GM13977 (cell line): ENCODE measurements at places on chromosomes 1 and 21.

GRCh38 chr1:11507309-11507708, 28.4 kb downstream of the DISP3 start:
- no peak for DNase-seq

- DNase-seq, result no peak
Measured at GRCh38 chr1:4565801-4566449, 88.5 kb upstream of the AJAP1 start.

GRCh38 chr1:110262846-110263631, 52.9 kb downstream of the KCNC4 start:
- no peak for DNase-seq

- no peak for DNase-seq
Measured at GRCh38 chr1:94032637-94033036, 88.3 kb downstream of the ABCA4 start.

- DNase-seq, result no peak
Measured at GRCh38 chr1:113040041-113040440, 33.0 kb upstream of the LRIG2 start.

GRCh38 chr1:77465139-77465538, 183.3 kb downstream of the AK5 start:
- no peak for DNase-seq

DNA sequence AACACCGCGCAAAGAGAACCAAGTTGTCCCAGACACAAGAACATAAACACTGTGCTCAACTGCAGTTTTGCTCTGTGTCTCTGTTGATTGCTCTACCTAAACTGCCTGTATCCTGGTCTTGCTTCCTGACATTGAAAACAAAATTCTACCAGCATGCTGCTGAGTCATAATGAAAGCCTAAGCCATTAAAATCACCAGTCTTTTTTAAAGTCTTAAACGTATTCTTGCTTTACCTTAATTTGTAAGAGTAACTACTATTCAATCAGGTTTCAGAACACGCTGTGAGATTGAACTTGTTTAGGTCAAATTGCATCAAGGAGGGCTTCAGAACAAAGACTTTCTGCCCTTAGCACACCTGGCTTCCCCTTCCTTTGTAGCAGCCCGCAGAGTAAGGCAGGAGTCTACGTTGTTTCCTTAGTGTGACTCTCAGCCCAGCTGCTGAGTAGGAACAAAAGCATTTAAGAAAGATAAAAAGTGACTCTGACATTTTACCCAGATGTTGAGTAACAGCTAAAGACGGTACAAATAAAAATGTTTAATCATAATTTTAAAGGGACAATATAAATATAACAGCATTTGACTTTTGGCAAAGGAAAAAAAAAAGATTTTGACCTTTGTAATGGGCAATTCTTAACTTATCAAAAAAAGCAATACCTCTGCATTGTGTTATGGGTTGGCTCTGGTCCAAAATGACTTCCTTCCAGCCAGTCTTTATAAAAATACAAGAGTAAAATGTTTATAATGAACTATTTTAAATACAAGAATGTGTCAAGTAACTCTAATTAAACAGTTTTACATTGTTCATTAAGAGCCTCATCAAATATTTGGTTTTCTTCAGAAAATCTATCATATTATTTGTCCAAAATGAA, 186.9 kb upstream of the ADGRL4 start:
- DNase-seq, result no peak

DNA sequence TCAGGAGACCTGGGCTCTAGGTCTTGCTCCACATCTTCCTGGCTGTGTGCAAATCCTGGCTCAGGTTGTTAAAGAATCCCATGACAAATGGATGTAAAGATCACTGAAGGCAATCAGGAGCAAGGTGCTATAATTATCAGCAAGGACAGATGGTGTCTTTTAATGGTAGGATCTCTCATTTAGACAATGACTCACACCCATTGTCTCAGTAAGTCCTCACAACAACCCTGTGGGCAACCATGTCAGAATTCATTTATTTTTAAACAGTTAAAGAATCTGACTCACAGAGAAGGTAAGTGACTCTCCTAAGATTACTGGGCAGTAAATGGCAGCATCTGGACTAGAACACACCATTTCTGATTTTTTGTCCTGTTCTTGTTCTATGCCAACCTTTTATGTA, 32.8 kb downstream of the RNASEL start:
- DNase-seq, result no peak

DNA sequence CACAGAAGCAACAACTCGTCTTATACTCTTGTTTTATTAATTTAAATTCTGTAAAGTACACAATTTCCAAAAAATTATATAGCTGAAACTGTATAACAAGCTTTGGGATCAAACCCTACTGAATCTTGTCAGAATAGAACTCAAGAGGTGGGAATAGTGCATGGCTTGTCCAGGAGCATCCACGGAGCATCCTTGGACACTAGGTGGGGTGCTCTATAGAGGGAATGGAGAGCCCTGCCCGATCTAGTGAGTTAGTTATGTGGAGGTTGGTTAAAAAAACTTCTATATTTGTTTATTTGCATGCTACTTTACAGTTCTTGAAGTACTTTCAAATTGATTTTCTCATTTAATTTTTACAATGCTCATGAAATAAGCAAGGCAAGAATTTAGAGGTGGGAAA, 28.3 kb downstream of the ROR1 start:
- no peak for DNase-seq

DNA sequence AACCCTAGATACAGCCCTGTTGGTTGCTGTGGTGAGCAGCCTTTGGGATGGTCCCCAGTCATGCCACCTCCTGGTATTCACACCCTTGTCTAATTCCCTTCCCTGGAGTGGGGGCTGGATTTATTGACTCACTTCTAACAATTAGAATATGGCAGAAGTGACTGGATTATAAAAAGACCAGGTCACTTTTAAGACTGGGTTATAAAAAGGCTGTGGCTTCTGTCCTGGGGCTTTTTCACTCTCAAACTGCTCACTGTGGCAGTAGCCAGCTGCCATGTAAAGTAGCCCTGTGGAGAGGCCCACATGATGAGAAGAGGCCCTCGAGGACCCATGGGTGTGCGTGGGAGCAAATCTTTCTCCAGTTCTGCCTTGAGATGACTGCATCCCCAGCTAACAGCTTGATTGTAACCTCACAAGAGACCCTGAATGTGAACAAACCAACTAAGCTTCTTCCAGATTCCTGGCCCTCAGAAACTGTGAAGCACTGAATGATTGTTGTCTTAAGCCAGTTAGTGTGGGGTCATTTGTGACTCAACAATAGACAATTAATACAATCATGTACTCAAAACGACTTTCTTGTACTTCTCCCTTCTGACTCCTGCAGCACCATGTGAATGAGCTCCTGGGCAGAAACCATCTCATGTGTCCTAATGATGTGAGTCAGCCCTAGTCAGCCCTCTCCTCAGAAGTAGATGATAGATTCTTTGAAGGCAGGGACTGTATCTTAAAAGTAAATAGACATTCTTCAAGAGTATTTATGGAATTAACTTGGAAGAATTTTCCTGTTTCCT, 234.9 kb downstream of the TNR start:
- DNase-seq, result no peak
